ENCODE measurements at places on chromosomes 5 and 9.

DNA sequence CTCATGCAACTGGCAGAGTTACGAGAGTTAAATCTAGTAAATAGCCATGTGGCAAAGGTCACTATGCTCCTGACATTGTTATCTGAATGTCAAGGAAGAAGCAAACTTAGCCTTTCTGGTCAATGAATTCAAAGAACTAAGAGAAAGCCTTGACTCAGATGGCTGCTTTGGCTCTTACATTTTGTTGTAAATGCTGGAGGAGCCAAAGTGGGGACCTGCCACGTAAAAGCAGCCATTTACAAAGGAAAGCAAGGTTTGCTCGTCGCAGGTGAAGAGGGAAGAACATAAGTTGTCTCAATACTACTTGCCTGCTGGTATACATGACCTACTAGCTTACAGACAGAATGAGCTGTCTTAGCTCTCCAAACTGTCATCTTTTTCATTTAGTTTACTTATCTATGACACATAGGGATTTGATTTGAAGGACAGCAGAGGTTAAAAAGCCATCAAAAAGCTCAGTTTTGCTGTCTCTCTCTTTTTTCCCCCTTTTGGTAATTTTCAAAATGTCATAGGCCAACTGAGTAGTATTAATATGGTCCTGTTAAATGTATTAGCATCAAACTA is 1052.8 kb upstream of the DMAC1 start:
- no peak for DNase-seq

DNA sequence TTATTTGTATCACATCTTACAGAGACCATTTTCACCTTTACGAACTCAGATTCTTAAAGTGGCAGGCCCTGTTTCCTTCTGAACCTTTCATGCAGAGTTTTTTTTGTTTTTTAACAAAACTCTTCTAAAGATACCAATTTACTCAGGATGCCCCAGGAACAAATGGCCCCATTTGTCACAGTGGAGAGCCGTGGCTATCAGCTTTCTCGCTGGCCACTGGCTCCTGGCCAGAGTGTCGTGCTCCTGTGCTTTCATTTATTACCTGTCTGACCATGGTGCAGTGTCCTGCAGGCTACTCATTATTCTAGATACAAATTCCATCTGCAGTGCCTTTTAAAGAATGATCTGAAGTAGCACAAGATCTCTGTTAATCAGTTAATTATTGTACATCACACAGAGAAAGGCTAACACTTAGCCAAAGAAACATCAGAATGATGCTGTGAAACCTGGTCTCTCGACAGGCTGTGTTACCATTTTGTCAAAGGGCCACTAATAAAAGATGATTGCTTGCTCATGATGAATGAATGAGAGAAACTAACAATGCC is 27.8 kb downstream of the ADRA1B start:
- no peak for DNase-seq

DNA sequence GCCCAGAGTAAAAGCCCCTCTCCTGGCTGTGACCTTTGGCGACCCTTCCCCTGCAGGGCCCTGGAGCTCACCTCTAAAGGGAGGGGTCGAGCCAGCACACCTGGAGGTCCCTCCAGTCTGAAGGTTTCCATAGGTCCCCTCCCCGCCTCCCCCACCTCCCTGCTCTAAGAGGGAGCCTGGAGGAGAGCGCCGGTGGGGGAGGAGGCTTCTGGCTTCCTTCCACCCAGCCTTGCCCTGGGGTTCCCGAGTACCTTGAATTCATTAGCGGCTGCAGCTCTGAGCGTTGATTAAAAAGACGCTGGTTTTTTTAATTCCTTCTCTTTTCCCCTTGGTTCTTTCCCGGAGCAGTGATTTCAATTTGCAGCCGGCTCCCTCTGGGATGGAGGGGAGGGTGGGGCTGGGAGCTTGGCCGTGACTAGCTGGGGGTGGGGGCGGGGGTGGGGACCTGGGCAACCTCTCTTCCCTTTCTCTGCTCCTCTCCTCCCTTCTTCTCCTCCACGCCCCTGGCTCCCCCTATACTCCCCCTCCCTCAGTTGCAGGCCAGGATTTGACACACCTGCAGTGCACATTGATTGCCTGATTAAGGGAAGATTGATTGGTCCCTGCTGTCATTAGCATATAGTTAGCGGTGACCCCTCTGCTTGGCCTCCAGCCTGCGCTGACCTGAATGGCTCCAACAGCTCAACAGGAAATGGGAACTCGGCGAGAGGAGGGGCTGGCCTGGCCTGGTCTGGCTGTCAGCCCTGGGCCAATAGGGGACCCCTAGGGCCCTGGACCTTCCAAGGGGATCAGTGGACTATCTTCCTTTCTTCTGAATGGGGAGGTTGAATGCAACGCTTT is 67.5 kb upstream of the RAPGEF1 start:
- no peak for DNase-seq

- peak; percentile 69 for DNase-seq
Observed at GRCh38 chr5:145680767-145681166, 154.4 kb downstream of the PRELID2 start.

DNA sequence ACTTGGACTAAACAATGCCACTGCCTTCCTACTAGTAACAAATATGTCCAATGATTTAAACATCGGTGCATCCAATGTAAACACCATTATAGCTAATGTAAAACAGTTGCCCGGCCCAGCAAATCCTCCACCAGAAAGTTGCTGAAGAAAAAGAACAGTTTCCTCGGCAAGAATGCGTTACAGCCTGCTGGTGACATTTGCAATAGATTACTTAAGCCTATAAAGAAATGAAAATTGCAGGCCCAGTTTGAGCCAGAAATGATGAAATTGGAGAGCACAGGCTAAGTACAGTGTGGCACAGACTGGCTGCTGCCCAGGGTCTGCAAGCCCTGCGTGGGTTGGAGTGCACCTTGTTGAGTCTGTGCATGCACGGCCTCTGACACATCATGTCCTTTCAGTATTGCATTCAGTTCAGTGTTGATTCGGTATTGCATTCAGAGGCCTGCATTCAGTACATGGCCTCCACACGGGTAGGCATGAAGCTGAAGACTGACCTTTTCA is 406.0 kb upstream of the KLF4 start:
- no peak for DNase-seq

DNA sequence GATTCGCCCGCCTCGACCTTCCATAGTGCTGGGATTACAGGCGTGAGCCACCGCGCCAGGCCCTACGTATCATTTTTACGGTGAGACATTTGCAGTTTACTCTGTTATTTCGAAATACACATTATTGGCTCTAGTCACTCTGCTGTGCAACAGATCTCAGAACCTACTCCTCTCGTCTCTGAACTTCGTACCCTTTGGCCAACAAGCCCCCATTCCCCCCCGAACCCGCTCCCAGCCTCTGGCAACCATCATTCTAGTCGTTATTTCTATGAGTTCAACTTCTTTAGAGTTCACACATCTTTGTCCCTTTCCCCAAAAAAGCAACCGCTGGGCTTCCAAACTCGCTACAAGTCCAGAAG is 735 bp downstream of the PTGR1 start:
- DNase-seq, result peak; percentile 46

All from muscle of arm (tissue), 14 donors.